ENCODE measurements at places on chromosomes 2 and 18.

- H3K36me3 ChIP-seq = no peaks in the 10 kb centered on the region
- 0 out of 2 replicates have a peak, but pooled peaks cover 5% of the 10 kb centered on the region for H3K4me1 ChIP-seq
- no peak overlapping the region for H3K27ac ChIP-seq
Observed at GRCh38 chr2:893311-893710, 57.3 kb upstream of the SNTG2 start.

DNA sequence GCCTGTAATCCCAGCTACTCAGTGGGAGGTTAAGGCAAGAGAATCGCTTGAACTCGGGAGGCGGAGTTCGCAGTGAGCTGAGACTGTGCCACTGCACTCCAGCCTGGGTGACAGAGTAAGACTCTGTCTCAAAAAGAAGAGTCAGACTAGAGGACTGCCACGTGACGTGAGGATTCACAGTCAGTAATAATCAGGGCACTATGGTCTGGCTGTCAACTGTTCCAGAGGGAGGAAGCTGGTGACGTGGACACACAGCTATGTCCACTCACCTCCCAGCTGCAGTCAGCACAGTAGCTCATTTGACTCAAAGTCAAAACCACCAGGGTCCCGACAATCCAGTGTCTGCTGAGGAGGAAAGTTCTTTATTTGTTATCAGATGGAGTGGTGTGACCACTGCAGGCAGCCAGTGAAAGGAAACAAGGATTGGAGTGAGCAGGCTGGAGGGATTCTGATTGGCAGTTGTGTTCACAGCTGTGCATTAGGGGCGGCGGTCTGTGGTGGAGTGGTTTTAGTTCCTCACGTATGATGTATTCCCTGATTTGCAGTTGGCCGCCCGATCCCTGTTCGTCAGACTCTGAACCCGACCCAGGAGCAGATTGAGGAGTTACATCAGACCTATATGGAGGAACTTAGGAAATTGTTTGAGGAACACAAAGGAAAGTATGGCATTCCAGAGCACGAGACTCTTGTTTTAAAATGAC, 37.9 kb downstream of the MOGAT1 start:
- DNase-seq = peak; percentile 60
- H3K27ac ChIP-seq = no peak overlapping the region
- peaks cover 2% of the 10 kb centered on the region for H3K4me1 ChIP-seq

DNA sequence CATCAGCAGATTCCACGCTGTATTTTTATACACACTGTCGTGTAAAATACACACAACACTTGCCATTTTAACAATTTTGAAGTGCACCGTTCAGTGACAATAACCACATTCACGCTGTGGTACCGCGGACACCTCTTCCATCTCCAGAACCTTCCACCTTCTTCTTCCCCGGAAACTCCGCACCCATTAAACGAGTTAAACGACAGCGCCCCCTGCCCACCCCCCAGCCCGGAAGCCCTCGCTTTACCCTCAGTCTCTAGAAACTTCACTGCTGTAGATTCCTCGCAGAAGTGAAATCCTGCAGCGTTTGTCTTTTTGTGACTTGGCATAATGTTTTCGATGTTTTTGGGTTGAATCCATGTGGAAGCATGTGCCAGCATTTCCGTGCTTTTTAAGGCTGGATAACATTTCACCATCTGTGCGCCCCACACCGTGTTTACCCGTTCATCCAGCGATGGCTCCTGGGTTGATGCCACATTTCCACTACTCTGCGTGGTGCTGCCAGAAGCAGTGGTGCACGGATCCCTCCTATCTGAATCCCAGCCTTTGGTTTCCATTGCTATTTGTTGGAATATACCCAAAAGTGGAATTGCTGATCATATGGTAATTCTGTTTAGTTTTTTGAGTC, 32.0 kb upstream of the TMEM18 start:
- no peak overlapping the region for H3K4me3 ChIP-seq
- no peaks in the 10 kb centered on the region for H3K36me3 ChIP-seq
- no peak for DNase-seq
- no peaks in the 10 kb centered on the region for H3K4me1 ChIP-seq
- no peaks in the 10 kb centered on the region for H3K27me3 ChIP-seq
- H3K27ac ChIP-seq = no peak overlapping the region

DNA sequence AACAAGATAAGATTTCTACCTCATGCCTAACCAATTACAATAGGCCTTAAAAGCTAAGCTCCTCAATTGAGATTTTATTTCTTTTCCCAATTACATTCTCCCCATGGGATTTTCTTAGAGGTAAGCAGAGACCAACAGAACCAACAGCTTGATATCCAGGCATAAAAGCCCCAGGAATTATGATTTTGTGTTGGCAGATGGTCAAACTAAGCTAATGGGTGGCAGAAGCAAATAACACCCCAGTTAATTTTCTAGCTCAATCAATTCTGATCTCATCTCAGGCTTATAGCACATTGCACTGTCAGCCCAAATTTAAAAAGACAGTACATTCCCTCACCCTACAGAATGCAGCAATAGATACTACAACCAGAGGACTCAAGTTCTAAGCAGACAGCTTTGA, 156.4 kb downstream of the NRXN1 start:
- DNase-seq = no peak
- H3K36me3 ChIP-seq = no peaks in the 10 kb centered on the region
- no peaks in the 10 kb centered on the region for H3K4me1 ChIP-seq
- H3K4me3 ChIP-seq = no peak overlapping the region

GRCh38 chr18:32383050-32383819, 87.4 kb downstream of the GAREM1 start:
- peak; percentile 91 for DNase-seq
- H3K4me1 ChIP-seq = no peaks in the 10 kb centered on the region
- H3K4me3 ChIP-seq = no peak overlapping the region
- no peaks in the 10 kb centered on the region for H3K36me3 ChIP-seq
- H3K27ac ChIP-seq = no peak overlapping the region
- no peaks in the 10 kb centered on the region for H3K27me3 ChIP-seq

DNA sequence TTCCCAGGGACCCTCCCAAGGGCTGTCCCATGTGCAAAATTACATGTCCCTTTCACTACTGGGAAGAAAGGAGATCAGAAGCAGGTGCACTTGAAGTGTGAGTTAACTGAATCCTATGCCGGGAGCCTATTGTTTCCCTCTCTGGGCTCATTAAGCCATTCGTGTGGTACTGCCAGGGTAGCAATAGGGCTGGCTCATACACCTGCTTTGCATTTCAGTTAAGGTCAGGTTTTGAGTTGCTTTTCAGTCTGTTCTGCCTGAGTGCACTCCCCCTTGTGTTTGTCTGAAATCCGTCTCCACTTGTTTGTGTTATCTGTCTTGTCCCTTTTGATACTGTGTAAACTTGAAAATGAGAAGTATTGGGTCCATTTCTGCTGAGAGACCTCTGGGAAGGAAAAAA, 1232.6 kb upstream of the NRXN1 start:
- no peaks in the 10 kb centered on the region for H3K4me1 ChIP-seq
- no peaks in the 10 kb centered on the region for H3K36me3 ChIP-seq
- no peak for DNase-seq
- no peaks in the 10 kb centered on the region for H3K27me3 ChIP-seq

DNA sequence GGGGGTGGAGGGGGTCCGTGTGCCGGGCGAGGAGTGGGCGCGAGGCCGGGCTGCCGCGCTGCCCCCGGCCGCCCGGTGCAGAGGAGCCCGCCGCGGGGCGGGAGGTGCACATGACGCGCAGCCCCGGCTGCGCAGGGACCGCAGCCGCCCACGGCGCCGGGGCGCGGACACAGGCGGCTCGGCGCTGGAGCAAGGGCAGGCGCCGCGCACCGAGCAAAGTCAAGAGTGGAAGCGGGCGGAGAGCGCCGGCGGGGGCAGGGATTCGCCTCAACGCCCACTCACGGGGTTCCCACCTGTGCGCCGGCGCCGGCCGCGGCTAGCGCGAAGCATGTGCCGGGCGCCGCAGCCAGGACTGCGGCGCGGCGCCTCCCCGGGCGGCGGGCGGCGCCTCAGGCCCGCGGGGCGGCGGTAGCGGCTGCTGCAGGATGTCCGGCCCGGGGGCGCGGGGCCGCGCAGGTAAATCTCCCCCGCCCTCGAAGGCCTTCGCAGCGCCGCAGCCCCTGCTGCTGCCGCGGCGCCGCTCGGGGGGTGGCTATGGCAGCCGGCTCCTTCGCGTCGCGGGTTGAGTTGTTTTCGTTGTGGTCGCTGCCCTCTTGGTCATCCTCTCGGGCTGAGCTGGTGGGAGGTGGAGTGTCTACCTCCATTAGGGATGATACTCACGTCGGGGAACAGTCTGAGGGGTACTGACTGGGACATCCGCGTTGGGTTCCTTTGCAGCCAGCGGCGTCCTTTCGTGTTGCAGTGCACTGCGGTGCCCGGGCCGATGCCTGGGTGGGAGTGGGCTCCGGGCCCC, 216.3 kb upstream of the DTNA start:
- DNase-seq = no peak
- H3K4me3 ChIP-seq = peak overlapping the region; percentile 9
- no peaks in the 10 kb centered on the region for H3K36me3 ChIP-seq
- no peaks in the 10 kb centered on the region for H3K4me1 ChIP-seq
- peaks cover 13% of the 10 kb centered on the region for H3K27me3 ChIP-seq

DNA sequence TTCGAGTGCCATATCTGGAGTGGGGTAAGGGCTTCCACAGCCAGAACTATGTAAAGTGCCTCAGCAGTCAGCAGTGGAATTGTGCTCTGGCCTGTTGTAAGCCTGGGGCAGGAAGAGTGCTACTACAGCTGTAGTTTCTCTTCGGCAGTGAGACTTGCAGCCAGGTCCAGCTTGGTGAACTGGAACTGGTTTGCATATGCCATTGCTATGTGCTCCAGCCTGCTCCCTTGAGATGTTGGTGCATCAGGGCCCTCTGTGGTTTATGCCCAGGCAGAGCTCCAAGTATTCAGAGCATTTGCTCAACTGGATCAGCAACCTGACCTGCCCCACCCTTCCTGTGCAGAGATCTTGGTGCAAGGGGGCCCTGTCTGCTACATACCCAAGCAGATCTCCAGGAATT, 47.8 kb downstream of the ZNF804A start:
- H3K4me1 ChIP-seq = no peaks in the 10 kb centered on the region
- no peaks in the 10 kb centered on the region for H3K27me3 ChIP-seq
- no peak overlapping the region for H3K4me3 ChIP-seq
- H3K27ac ChIP-seq = no peak overlapping the region
- no peak for DNase-seq

- DNase-seq = no peak
- no peak overlapping the region for H3K27ac ChIP-seq
- H3K4me3 ChIP-seq = no peak overlapping the region
- H3K27me3 ChIP-seq = peaks cover 20% of the 10 kb centered on the region
Observed at GRCh38 chr2:2698182-2699120, 367.4 kb upstream of the MYT1L start.

- H3K27me3 ChIP-seq = no peaks in the 10 kb centered on the region
- no peaks in the 10 kb centered on the region for H3K36me3 ChIP-seq
- H3K4me3 ChIP-seq = no peak overlapping the region
- no peaks in the 10 kb centered on the region for H3K4me1 ChIP-seq
Observed at GRCh38 chr2:30305235-30305634, 73.9 kb downstream of the LBH start.

GRCh38 chr2:49933711-49934110, 779.4 kb upstream of the FSHR start:
- no peaks in the 10 kb centered on the region for H3K36me3 ChIP-seq
- H3K27me3 ChIP-seq = no peaks in the 10 kb centered on the region
- no peak overlapping the region for H3K27ac ChIP-seq
- no peak for DNase-seq

DNA sequence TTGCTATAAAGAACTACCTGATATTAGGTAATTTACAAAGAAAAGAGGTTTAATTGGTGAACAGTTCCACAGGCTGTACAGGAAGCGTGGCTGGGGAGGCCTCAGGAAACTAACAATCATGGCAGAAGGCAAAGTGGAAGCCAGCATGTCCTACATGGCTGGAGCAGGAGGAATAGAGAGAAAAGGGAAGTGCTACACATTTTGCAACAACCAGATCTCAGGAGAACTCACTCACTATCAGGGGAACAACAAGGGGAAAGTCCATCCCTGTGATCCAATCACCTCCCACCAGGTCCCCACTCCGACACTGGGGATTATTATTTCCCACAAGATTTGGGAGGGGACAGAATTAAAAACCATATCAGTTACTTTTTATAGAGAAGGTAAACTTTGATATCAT, 273.5 kb upstream of the MMADHC start:
- no peaks in the 10 kb centered on the region for H3K36me3 ChIP-seq
- H3K27ac ChIP-seq = no peak overlapping the region
- DNase-seq = no peak
- H3K4me3 ChIP-seq = no peak overlapping the region
- H3K4me1 ChIP-seq = no peaks in the 10 kb centered on the region
